ENCODE measurements at places on chromosomes 11 and 22.

GRCh38 chr22:49776891-49777290, 50.8 kb downstream of the BRD1 start:
- no peak for DNase-seq

DNA sequence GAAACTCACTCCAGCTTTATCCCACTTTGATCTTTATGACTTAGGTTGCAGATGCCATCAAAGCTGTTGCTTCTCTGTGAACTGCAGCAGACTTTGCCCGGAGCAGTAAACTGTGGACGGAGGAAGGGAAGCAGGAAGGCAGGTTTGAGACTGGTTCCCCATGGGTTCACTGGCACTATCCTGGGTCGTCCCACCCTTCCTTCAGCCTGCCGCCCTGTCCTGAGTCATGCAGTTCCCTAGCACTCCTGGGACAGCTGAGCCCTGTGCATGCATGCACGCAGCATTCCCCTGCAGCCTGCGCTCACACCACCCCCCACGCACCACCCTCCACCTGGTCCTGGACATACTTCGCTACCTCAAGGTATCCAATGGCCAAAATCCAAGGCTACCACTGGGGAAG, 23.5 kb upstream of the P2RY2 start:
- no peak for DNase-seq

- no peak for DNase-seq
These were observed 23.4 kb downstream of the CLPB start for GRCh38 chr11:72410956-72411355.

DNA sequence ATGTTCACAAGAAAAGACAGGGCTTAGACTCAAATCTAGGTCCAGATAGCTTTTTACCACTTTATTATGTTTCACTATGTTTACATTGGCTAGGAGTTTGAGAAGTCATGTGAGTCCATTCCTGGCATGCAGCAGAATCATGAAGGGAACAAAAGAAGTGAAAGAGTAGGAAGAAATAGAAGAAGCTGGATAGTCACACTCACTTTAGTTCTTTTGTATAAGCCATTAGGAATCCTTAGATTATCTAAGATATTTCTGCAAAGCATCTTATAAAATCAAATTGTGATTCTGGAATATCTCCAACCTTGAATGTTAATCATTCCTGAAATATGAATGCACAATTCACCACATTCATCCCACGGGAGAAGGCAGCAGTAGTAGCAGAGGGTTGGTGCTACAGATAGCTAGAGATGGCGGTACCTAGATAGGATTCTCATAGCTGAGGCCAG, 31.9 kb downstream of the MAML2 start:
- DNase-seq: no peak

DNA sequence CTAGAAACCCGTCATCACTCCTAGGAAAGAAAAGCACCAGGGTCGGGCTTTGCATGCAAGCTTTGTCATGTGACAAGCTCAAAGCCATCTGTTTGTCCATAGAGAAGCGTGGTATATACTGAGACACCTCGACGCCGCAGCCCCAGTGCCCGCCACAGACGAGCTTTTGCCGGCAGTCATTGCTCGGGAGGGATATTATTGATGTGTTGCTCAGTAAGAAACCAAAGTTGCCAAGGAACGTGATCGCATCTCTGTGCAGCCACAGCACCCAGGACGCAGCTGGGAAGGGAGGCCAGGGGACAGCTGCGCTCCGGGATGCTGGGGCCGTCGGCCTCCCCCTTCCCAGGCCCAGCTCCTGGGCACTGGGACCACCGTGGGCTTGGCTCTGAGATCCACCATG, 89.5 kb upstream of the KCNQ1OT1 start:
- DNase-seq: no peak

DNA sequence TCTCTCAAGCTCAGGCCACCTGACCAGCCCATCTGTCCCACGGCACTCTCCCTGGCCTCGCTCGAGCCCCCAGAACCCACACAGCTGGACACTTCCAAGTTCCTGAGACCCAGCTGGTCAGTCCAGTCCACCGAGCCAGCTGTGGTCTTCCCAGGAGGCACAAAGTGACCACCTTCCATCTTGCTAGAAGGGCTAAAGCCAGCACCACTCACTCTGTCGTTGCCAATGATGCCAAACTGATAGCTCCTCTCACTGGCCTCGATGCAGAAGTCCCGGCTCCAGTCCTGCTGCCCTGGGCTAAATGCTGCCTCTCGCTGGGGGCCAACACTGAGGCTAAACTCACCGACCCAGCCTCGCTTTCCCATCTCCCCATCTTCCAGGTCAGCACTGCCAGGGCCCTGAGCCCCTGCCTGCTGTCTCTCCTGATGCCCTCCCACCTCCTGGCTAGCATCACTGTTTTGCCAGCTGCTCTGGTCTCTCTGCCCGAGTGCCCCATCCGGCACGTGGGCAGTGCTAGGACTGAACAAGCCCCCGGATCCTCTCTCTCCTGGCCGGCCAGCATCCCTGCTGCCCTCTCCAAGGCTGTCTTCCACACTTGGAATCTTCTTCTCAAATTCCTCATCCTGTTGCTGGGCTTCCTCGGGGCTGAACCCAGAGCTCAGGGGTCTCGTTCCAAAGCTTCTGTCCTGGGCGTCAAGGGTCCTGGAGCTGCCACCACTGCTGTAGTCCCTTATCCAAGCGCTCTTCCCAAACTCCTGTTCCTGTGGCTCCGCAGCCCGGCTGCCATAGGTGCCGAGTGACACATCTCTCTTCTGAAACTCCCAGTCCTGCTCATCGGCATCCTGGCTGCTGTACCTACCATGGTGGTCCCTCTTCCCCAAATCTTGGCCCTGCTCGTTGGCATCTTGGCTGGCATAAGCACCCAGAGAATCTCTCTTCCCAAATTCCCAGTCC, 15.4 kb downstream of the TNKS1BP1 start:
- no peak for DNase-seq

DNA sequence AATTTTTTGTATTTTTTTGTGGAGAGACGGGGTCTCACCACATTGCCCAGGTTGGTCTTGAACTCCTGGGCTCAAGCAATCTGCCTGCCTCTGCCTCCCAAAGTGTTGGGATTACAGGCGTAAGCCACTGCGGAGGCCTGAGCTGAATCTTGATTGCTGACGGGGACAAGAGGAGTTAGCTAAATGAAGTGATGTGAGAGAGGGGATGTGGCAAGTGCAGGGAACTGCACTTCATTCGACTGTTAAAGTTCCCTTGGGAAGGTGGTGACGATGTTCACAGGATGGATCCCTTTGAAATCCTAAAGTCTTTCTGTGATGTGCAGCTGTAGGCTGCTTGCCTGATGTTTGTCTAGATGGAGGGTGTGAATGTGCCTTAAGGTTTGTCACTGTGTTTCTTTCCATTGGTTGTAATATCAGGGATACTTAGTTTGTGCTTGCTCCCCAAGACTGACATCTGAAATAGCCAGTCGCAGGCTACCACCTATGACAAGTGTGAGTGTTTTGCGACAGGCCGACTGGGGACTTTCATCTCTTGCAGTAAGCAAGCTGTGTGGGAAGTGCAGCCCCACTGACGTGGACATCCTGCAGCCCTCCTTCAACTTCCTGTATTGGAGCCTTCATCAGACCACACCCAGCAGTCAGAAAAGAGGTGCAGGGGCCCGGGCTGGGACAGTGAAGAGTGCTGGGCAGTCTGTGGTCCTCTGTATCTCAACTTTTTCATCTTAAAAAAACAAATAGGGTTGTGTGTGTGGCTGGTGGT, 19.6 kb upstream of the CCDC134 start:
- peak; percentile 90 for DNase-seq

GRCh38 chr22:17368554-17369438, 464 bp upstream of the CECR2 start:
- DNase-seq: peak; percentile 46

DNA sequence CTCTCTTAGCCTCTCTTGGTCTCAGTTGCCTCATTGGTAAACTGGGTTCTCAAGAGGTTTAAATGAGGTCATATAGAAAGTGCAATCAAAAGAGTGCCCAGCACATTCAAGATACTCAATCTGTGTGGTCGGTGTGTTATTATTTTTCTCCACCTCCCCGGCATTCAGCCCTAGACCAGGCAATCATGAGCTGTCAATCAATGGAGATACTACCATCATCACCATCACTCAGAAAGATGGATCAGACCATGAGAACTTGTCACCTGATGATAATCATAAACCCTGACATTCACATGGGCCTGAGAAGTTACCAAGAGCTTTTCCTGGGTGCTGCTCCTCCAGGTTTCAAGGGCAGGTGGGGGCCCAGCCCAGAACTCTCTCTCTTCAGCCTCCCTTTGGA, 166.1 kb downstream of the MN1 start:
- no peak for DNase-seq

All from CD4-positive, alpha-beta T cell treated with Interleukin-17A for 4 hours (primary cell).